ENCODE measurements at places on chromosomes 7 and 10.

GRCh38 chr10:123755061-123755460 lies 88.9 kb downstream of the GPR26 start:
- no peak for DNase-seq

DNA sequence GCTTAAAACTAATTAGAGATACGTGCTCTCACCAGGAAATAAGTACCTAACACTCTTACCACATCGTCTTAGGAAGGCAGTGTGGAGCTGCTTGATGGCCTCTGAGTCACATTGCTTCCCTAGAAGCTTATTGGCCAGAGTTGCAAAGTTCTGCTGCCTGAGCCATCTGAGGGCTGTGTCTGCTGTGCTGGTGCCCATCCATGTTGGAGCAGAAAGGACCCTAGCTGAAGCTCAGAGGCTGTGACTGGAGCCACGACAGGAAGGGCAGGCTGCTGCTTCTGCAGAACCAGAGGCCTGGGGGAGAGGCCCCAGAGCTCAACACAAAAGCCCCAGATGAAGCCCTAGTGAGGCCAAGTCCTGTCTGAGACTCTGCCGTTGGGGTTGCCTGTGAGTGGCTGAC lies 64.8 kb upstream of the IGFBP3 start:
- DNase-seq: peak; percentile 72

GRCh38 chr10:119118231-119118630 lies 14.3 kb downstream of the DENND10 start:
- DNase-seq: no peak

DNA sequence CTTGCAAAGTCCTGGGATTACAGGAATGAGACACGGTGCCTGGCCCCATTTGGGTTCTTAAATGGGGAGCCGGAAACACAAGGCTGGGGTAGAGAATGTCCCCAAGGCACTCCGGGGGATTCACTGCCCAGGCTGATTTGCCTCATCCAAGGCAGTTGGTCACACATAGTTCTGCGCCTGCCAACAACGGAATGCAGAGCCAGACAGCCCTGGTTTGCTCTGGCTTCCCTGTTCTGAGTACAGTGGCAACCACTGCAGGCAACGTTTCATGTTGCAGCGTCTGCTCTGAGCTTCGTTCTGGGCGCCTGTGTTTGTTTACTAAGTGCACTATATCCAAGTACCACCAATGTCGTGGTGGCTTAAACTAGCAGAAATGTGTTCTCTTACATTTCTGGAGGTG lies 61.7 kb upstream of the C1QL3 start:
- DNase-seq: no peak

GRCh38 chr7:65006094-65006992 lies at the start of gene ERV3-1:
ERV3-1 (minus strand) TSS chr7:65006687; CDS start chr7:64993026, 13,661 bp downstream.
- DNase-seq: peak; percentile 88

DNA sequence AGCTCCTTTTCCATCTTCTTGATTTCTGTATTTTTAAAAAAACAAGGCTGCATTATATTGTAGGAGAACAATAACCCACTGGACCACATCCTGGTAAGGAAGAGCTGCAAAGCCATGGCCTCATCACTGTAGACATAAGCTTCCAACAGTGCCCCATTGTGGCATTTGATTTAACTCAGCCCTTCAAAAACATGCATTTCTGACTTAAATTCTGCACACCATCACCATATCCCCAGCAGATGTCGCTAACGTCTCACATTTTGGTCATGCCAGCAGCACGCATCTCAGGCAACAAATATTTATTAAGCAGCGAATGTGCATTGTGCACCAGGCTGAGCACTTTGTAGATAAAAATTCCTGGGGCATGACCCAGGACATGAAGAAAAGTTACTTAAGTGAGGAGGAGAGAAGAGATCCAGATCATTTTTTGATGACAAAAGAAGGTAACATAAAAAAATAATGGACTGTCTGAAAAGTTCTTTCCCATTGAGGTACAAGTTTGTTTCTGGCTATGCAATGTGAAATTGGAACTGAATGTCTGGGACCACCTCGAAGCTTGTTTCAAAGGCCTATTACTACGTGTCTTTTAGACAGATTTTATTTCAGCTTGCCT lies 164.6 kb upstream of the CDCA7L start:
- DNase-seq: peak; percentile 80

- no peak for DNase-seq
Measured at GRCh38 chr7:26189697-26190096, 10.8 kb downstream of the HNRNPA2B1 start.

GRCh38 chr10:49151025-49151445 lies 17.2 kb upstream of the FAM170B start:
- DNase-seq: no peak

GRCh38 chr7:12436896-12437535 lies 33.4 kb upstream of the VWDE start:
- DNase-seq: peak; percentile 86

DNA sequence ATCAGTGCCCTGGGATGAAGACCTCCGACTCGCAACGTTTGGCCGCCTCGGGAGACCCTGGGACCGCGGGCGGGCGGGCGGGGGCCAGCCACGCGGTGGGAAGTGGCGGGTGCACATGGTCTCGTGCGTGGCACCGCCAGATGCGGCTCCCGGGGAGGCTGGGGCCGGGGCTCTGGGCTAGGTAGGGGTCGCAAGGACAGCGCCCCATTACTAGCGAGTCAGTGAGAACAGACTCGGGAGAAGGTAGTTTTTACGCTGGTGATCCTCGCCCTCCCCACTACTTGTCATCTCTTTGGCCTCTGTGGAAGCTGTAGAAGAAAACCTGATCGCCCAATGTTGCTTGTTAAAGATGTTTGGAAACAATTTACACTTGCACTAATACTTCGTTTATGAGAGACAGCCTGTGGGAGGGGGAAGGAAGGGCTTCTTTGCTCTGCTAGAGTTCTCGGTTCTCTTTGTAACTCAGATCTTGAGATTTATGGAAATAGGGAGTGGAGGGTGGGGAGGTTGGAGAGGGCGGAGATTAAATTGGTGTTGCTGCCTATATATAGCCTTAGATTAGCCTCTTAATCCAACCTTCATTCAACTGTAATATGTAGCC lies 591 bp downstream of the BZW2 start:
- peak; percentile 43 for DNase-seq

- no peak for DNase-seq
Measured at GRCh38 chr7:36054637-36055036, 98.4 kb upstream of the EEPD1 start.

DNA sequence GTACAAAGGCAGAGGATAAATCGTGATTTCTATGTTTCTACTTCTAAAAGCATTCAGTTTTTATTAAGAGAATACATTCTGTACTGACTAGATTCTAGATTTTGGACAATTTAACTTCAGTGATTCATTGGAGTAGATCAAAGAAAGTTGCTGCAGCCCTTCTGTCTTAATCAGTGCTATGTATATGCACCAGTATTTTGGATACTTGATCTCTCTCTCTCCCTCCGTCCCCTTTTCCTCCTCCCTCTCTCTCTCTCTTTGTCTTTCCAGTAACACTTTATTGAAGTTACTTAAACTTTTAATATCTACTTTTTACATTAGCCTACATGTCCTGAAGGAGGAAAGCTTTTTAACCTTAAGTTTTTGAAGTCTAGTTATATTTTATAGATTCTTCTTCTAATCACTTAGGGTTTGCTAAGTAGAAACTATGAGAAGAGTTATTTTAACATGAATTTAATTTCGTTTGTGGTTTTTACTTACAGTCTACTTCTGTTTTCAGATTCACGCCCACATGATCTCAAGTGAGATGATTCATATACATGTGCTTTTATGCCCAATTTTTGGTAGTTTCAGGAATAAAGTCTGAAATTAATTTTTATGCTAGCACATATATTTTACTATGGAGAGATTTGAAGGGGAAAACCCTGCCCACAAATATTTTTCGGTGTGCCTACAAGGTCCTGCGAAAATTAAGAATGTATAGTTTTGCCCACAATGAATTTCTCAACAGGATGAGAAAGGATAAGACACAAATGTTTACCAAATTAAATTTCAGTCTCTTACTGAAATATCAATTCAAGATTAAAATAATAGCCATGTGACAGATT lies 9.1 kb downstream of the MDFIC start:
- peak; percentile 71 for DNase-seq

DNA sequence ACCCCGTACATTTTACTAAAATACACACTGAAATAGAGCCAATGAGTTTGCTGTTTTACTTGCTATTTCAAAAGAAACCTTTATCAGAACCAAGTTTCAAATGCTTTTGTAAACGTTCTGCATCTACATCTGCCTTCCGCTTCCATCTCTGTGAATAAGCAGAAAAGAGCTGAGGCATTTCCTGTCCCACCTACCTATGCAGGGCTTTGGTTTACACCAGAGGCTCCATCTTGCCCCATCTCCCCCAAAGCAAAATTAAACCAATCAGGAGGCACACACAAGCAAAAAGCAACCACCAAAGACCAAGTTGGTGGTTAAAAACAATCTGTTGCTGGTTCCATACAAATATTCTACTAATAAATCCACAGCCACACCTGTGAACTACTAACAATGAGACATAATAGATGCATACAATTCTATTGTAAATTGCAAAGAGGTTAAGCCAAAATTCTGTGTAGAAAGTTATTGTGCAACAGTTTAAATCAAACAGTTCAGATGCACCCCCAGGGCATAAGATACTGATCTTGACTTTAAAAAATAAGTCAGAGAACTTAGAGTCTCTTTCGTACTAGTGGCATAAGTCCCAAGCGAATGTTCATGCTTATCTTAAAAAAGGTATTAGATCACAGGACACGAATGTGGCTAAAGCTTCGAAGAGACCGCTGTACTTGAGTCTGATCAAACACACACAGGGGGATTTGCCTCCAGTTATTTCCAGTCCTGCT lies 83.9 kb downstream of the FGFR2 start:
- no peak for DNase-seq

GRCh38 chr7:108723381-108723814 lies 153.7 kb downstream of the DNAJB9 start:
- DNase-seq: no peak

GRCh38 chr10:52316001-52316400 lies 1.9 kb downstream of the DKK1 start:
- peak; percentile 47 for DNase-seq

- DNase-seq: no peak
Measured at GRCh38 chr7:48458701-48459524, 287.7 kb downstream of the ABCA13 start.

- DNase-seq: peak; percentile 11
Measured at GRCh38 chr7:123616223-123616622, 14.6 kb downstream of the ASB15 start.

DNA sequence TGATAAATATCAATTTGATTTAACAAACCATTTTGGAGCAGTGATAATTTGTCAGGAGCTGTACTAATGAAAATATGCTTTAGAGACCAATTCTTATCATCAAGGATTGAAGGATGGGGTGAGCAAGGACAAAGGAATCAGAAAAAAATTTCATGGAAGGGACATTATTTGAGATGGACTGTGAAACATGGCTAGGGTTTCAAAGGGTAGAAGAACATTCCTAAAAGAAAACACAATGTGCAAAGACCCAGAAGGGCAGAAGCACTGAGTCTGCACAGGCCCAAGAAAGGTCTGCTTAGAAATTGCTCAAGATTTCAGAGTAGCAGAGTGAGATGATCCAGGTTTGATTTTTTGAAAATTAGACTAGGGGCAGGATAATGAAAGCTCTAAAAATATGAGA lies 174.5 kb downstream of the LRRN3 start:
- DNase-seq: peak; percentile 6

DNA sequence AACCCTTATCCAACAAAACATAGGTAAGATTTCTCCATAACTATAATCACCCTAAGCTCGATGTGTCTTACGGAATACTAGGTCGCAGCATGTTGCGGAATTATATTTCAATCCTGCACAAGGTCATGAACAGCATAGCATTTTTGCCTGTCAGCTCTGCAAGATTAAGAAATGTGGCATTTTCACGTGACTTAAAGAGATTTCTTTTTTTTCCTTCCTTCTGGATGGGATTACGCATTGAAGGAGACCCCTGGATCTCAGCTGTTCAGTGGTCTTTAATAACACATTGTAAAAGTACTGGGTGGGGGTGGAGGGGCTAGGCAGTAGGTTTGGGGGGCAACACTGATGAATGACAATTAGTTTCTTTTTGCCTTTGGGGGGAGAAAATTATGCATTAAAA lies 106.7 kb downstream of the CUBN start:
- DNase-seq: peak; percentile 29

DNA sequence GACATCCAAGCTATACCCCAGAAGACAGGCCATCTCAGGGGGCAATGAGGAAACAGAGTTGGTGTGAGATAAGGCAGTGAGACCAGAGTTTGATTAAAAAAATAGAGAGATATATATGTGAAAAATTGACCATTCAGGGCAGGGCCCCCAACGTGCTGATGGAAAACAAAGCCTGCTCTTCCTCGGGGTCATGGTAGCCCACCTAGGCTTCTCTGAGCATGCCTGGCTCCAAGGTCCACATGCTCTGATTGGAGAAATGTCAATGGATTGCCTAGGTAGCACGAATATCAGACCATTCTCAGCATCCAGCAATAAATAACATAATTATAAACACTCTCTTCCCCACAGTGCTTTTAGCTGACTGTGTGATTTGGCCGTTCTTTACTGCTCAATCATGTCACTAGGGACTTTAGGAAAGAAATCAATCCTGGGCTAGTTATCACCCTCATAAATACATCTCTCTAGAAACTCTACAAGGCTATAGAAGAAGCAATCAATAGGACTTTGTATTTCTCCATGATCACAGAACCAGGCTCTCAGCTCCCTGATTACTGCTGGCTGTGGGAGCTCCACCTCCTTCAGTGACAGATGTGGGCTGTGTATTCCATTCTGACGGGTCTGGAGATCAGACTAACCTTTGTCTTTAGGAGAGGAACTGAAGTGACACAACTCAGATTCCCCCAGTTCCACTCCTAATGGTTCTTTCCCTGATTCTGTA lies 766.4 kb downstream of the GRID1 start:
- no peak for DNase-seq

- DNase-seq: peak; percentile 11
Measured at GRCh38 chr10:26367771-26368170, 70.4 kb upstream of the APBB1IP start.

- no peak for DNase-seq
Measured at GRCh38 chr10:27072436-27073114, 27.7 kb downstream of the ANKRD26 start.

GRCh38 chr10:21347043-21347784 lies 178.3 kb downstream of the SKIDA1 start:
- DNase-seq: no peak

DNA sequence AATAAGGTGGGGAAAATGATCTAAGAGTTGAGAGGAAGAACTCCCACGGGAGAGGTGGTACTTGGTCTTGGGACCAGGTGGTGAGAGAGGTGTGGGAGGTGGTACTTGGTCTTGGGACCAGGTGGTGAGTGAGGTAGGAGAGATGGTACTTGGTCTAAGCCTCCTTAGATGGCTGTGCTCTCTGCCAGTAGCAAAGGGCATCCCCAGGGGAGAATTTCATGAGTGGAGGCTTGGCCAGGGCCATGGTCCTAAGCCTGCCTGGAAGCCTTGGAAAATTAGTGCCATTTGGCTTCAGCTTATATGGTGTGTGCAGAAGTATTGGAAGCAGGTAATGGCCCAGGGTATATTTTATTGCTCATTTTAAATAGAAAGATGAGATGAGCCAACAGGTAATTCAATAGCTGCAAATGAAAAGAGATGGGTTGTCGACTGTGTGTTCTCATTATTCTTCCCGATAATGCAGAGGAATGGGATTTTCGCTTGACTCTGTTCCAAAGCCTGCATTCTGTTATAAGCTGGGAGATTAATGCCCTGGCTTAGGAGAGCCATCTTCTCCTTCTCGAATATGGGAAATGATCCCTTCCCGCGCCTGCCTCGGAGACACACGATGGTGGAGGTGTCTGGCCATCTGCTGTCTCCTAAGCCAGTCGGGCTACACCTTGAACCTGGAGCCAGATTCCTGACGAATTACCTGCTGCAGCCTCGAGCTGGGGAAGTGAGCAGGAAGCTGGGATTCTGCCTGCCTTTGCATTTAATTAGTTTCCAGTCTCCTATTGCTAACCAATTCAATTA lies 287.8 kb downstream of the GALNT17 start:
- no peak for DNase-seq

GRCh38 chr7:46028246-46028645 lies 107.2 kb upstream of the IGFBP3 start:
- DNase-seq: no peak
